ENCODE measurements at places on chromosomes 12 and 14.

- no peak for DNase-seq
These were observed 132.0 kb downstream of the PPM1H start for GRCh38 chr12:62802984-62803383.

DNA sequence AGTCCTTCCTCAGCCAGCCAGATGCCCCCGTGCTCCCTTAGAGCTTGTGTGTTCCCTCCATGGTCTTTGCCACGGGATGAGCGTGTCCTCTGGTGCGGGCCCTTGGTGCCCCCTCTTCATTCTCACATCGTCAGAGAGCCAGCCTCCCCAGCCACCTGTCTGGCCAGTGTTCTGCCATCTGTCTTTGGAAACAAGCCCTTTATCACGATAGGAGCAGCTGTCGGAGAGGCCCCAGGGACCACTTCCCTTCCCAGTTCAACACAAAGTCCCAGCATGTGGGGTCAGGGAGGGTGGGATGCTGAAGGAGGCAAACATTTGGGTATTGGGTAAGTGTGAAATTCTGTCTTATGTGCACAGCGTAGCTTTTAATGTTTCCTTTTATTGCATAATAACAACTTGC, 44.5 kb downstream of the DYNC1H1 start:
- DNase-seq = no peak

GRCh38 chr12:27104546-27104945, 22.2 kb upstream of the C12orf71 start:
- no peak for DNase-seq

- no peak for DNase-seq
These were observed 1505.5 kb upstream of the TMEM132C start for GRCh38 chr12:126761420-126761819.

DNA sequence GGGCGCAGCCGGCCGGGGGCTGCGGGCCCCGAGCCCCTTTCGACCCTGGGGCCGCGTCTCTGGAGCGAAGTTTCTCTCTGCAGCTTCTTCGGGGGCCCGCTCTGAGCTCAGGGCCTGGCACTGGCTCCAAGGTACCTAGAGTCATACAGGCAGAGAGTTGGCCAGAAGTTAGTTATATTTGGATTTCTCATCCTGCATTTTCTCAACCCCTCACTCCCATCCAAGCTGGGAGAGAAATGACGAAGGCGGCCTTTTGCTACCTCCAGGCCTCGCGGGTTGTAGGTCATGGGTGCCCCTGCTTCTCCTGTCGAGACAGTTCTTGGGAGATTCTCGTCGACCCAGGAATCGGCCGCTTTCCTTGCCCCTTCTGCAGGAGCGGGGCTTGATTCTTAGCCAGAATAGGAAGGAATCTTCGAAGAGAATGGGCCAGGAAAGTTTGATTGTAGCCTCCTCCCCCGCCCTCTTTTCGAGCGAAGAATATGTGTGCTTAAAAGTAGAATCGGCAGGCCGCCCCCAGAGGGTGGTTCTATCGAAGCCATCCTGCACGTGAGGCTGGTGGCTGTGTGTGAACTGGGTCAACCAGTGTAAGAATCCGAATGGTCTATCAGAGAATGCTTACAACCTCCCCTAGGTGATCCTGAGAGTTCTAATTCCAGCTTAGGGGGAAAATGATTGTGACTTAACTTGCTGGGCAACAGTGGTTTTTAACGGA, 785 bp downstream of the MLEC start:
- no peak for DNase-seq

GRCh38 chr12:12608557-12608957, 3.1 kb upstream of the CREBL2 start:
- DNase-seq = no peak

- no peak for DNase-seq
These were observed 16.2 kb upstream of the ARF6 start for GRCh38 chr14:49876563-49877127.

DNA sequence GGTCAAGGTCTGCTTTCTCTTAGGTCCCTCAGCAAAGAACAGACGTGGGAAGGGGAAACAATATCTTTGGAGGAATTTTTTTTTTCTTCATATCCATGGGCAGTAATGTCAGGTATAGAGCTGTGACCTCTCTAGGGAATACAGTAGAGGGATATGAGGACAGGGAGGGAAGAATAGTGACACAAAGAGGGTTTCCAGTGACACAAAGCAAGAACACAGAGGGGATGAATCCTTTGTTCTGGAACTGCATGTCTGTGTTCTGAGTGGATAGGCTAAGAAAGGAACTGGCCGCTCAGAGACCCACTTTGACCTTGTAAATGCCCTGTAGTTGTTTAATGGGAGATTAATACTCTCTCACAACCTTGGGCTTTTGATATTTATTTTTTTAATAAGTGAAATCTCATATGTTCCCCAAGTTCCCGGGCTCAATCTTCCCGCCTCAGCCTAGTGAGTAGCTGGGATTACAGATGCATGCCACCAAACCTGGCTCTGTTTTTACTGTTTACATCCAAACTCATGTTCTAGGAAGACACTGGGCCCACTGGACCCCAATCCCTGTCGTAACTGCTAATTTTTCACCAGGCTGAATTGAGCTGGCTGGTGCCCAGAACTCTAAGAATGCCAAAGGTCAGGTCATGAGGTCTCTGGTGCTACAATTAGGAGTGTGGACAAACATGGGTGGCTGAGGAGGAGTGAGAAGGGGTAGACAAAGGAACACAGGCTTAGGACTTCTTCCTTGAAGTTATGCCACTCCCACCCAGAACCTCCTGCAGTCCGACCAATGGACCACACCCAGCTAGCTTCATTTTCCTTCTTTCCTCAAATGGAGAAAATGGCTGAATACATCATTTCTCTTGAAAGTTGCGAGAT, 9.1 kb upstream of the PLEKHH1 start:
- DNase-seq = no peak

Data from stimulated activated CD8-positive, alpha-beta memory T cell treated with anti-CD3 and anti-CD28 coated beads, Interleukin-4, amount 100 ng/mL, for 1 hour (primary cell).